ENCODE measurements at places on chromosomes 4 and X.
A peak's percentile ranks its signal among the peaks of the same experiment; 100 is the strongest.

DNA sequence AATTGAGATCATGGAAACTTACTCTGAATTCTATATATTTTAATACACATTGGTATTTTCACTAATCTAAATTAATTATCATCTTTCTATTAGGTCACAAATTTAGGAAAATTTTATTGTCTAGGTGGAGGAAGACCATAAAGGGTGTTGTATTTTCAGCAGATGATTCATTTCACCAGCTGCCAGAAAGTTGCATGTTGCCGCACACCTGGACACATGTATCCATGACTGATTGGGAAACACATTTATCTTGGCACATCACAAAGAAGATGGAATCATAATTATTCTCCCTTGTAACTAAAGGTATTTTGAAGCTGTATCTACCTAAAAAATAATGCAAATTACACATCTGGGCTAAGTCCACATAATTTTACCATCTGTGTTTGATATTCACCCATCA is 33.1 kb downstream of the SLC7A11 start:
- DNase-seq: no peak

GRCh38 chrX:100979881-100980607 is 10.5 kb downstream of the ARL13A start:
- peak; percentile 24 for DNase-seq

DNA sequence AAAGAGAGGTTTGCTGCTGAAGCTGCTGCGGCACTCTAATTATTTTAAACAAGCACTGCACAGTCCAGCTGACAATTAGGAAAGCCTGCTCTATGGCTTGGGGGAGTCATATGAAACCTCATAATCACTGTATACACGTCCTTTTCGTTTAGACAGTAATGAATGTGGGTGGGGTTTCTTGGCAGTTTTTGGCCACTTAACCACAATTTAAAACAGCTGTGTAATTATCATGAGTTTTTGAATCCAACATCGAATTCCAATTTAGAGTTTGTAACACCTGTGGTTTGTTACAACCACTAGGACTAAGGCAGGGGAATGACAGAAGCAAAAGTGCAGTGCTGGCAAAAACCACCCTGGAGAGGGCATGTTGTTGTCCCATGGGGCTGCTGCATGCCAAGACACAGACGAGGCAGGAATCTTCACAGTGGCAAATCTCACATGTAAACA is 99.5 kb downstream of the CXXC4 start:
- no peak for DNase-seq

DNA sequence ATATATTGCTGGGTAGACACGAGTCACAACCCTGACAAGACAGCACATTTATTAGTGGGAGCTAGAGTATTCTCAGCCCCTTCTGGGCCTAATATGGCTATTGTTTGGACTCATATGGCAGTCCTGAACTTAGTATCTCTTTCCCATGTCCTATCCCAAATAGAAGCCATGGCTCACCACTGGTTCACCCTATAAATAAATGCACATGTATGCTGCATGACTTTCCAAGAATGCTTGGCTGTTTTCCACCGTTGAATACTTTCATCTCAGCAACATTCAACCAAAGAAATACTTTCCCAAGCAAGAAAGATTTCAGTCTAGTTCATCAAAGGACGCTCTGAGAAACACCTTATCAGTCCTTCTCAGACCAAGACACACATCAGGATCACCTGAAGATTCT is 36.7 kb downstream of the SMPX start:
- no peak for DNase-seq

- DNase-seq: no peak
Observed at GRCh38 chrX:23514082-23514481, 153.2 kb upstream of the PRDX4 start.

GRCh38 chr4:175971388-175972179 is 94.1 kb upstream of the WDR17 start:
- DNase-seq: no peak

- DNase-seq: no peak
Observed at GRCh38 chr4:153933915-153934687, 145.2 kb upstream of the SFRP2 start.

DNA sequence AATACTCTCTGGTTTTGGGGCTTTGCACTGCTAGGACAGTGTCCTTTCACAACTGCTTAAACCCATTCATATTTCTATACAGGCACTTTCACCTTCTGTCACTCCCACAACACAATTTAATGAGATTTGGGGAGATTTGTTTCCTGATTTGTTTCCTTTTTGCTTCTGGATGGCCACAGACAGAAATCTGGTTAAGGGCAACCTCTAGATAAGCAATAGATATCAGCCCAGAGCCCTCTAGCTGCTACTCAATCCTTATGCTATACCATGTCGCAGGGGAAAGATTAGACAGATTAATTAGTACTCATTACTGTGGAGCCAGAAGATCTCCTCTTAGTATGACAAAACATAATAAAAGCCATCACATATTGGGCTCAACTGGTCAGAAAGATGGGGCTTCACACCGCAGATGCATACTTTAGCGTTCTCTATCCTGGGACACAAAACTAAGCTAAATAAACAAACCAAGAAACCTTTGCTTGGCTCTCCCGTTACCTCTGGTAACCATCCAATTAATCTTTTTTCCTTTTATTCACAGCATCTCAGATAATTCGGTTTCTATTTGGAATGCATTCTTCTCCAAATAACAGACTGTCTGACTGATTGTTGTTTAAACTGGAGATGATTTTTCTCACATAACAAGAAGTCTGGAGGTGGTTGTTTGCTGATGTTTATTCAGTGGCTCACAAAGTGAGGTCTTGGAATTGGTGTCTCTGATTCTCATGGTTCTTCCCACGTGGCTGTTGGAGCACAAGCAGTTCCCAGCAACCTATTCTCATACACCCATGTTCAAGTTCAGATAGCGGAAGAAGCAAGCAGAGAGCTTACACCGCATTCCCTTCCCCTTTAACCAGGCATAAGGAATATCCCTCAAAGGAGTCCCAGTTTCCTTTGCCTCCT is 41.0 kb upstream of the ZNF330 start:
- DNase-seq: no peak

- no peak for DNase-seq
Observed at GRCh38 chrX:107610667-107611066, 17.6 kb upstream of the PRPS1 start.

DNA sequence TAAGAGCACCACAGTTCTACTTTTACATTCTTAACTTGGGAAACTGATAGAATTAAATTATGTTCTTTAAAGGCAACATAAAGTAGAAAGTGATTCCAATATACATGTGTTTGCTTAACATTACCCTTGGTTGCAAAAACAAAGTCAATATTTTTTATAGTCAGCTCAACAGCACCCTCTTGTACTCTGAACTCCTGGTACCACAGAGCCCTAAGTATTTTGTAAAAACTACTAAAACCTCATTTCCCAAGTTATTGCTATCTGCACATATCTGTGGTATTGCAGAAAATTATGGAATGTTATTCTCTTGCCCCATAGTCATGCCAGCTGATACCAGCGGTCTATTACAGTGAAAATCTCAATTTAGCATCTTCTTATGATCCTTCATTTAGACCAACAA is 2.9 kb downstream of the KIF4A start:
- peak; percentile 3 for DNase-seq

DNA sequence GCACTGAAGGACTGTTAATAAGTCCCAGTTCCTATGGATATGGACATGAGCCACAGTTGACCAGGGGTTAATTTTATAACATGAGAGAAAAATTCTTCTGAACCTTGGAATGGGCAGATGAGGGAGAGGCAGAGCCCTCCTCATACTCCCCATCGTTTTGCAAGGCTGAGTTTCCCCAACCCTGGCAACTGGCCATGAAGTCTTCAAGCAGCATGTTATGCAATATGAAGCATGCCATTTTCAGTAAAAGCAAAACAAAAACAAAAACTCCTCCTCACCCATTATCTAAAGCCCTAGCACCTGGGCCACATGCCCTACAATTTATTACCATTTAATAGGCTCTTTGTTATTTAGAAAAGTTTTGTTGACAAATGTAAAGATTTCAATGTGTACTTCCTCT is 64.5 kb downstream of the GPC4 start:
- DNase-seq: no peak

DNA sequence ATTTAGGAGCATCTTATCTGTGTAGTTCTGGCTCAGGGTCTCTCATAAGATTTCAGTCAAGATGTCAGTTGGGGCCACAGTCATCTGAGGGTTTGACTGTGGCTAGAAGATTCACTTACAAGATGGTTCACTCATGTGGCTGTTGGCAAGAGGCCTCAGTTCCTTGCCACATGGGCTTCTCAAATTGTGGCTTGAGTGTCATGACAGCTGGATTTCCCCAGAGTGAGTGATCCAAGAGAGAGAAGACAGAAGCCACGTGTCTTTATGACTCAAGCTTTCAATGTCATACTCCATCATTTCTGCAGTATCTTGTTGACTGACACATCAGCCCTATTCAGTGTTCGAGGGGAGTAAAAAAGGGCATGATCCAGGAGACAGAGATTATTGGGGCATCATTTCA is 131.3 kb upstream of the AP1S2 start:
- no peak for DNase-seq

GRCh38 chr4:137510557-137511265 is 21.6 kb downstream of the PCDH18 start:
- DNase-seq: no peak

DNA sequence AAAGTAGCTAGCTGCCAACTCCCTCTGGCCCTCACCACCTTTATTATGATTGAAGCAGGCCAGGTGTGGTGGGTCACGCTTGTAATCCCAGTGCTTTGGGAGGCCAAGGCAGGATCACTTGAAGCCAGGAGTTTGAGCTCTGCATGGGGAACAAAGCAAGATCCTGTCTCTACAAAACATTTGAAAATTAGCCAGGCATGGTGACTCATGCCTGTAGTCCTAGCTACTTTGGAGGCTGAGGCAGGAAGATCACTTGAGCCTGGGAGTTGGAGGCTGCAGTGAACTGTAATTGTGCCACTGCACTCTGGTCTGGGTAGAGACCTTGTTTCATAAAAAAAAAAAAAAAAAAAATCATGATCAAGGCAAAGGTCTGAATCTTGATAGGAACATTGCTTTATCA is 467.0 kb upstream of the DIPK2B start:
- no peak for DNase-seq

DNA sequence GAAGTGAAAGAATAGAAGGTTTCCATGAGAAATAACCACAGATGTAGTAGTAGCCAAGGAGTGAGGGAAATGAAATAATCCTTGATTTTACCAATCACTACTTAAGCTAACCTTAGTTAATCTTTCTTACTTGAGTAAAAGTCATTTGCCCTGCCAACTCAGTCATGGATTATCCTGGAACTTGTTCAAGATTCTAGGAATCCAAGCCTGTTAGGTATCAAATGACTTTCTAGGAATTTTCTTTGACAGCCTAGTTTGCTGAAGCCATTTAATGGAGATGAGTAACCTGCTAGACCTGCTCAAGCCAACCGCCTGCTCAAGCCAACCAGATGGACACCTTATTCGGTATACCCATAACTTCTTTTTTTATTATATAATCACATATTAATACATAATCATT is 180.5 kb downstream of the KLHL13 start:
- no peak for DNase-seq

DNA sequence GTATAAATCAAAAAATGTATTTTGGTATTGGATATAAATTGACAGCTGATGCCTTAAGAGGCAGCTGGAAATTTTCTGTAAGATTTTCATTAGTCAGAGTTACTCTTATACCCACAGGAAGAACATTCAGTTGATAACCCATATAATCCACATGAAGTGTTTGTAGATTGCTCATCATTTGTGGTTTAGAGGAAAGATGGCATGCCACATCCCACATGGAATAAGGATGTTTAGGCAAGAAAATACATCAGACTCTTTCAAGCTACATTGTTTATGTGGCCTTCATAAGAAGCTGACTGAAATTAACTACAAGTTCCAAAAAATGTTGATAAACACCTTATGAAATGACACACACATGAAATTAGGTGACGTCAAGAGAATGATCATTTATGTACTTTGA is 56.6 kb downstream of the AREG start:
- no peak for DNase-seq
